ENCODE measurements at places on chromosomes 4 and X.
A peak's percentile ranks its signal among the peaks of the same experiment; 100 is the strongest.

GRCh38 chrX:139560221-139560620 is 29.7 kb downstream of the F9 start:
- no peak for DNase-seq

- DNase-seq: no peak
Measured at GRCh38 chrX:44971674-44972073, 98.7 kb downstream of the KDM6A start.

DNA sequence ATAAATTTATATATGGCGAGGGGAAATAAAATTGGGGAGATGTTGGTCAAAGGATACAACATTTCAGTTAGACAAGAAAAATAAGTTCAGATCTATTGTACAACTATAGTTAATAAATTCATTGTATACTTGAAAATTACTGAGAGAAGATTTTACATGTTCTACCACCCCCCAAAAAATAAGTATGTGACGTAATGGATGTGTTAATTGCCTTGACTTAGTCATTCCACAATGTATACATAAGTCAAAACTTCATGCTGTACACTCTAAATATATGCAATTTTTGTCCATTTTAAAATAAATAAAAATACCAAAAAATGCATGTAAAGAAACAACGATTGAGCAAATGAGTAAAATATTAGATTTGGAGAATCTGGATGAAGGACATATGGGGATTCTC is 1.8 kb downstream of the USP11 start:
- no peak for DNase-seq

DNA sequence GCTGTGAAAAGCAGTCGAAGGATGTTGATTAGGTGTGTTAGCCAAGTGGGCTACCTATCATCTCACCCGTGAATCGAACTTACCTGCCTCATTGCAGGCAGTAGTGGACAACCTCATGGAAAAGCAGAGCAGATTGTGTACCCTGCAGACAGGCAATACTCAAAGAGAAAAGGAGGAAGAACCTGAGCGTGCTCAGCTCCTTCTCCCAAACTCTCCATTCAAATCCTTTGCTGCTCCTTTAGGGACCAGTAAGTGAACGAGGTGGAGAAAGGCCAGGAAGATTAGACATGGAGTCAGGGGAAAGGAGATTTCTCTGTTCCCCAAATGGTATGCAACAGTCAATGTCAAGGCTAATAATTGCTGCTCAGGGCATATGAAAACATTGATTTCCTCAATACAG is 45.2 kb upstream of the ELF2 start:
- no peak for DNase-seq

DNA sequence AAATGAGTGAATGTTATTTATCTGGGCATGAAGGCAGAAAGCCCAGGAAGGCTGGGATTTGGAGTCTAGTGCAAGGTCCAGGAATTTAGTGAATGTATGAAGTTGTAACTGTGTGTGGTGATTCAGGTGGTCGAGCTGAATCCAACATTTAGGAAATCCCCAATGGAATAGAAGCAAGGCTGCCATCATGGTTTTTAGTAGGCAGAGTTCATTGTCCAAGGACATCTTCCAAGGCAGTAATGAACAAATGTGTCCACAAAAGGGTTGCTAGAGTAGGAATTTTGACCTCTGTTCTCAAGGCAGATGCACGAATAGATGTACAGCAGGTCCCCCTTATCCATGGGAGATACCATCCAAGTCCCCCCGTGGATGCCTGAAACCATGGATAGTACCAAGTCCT is 42.9 kb upstream of the ACSL1 start:
- no peak for DNase-seq

GRCh38 chr4:20760053-20760452 is 59.8 kb downstream of the PACRGL start:
- no peak for DNase-seq

- no peak for DNase-seq
Measured at GRCh38 chr4:7360806-7361205, 73.9 kb downstream of the PSAPL1 start.

GRCh38 chrX:49273181-49273727 is 3.7 kb downstream of the PPP1R3F start:
- peak; percentile 7 for DNase-seq

DNA sequence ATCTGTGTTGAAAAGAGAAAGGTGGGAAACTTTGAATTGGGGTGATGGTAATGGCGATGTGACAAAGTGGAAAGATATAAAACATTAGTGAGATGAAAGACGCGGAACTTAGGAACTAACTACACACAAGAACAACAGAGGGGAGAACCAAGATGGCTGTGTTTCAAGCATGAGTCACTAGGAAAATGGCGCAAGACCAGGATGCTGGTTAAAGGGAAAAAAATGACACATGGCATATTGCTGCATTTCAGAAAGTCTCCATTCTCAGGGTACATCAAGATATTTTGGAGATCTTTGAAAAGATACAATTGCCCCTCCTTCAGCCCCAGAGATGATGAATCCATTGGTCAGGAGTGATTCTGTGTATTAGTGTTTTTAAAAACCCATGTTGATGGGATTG is 164.4 kb downstream of the FBXO8 start:
- DNase-seq: no peak

- DNase-seq: no peak
Measured at GRCh38 chr4:150280081-150280895, 202.0 kb downstream of the DCLK2 start.

DNA sequence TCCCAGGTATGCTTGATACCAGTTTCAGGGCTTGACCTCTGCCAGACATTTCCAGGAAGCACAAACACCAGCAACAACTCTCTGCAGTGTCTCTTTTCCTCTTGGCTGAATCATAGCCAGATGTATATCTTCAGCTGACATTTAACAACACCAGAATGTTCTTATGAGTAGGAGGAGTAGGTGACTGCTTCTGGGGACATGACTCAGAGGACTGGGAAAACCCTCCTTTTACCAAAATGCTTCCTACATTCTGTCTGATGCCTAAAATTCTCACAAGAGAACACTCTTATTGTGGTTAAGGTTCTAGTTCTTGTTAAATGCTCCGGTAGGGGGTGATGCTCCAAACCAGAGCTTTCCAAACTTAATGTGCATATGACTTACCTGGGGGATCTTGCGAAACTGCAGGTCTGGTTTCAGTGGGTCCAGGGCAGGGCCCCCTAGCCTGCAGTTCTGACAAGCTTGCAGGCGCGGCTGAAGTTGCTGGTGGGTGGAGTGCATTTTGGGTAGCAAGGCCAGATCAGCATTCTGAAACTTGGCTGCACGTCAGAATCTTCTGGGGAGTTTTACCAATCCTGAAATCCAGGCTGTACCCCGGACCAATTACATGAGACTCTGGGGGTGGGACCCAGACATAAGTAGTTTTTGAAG is 329.3 kb upstream of the RPS6KA3 start:
- no peak for DNase-seq

- no peak for DNase-seq
Measured at GRCh38 chr4:127403471-127404084, 229.2 kb upstream of the INTU start.

DNA sequence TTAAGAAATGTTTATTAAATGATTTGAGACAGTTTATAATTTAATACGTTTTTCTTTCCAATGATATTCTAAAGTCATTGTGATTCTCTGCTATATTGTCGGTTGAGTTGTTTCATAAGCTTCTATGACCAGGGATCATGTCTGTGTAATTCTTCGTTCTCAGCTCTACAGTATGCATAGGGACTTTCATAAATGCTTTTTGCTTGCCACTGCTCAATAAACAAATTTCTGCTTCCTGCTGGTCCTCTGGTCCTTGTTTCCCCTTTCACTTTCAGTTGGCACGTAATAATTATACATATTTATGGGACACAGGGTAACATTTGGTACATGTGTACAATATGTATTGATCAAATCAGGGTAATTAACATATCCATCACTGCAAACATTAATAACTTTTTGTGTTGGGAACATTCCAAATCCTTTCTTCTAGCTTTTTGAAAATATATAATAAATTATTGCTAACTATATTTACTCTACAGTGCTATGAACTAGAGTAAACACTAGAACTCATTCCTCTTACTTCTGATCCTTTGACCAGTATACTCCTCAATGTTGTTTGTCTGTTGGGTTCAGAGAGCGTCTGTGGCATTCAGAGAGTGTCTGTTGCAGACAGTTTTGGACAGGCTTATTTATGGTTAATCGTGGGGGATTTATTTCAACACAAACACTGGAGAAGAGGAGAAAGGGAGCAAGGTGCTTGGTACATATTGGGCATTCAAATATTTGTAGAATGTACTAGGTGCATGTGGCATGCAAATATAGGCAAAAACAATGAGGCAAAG is 68.3 kb upstream of the SPANXB1 start:
- DNase-seq: no peak

GRCh38 chr4:165971933-165972332 is 98.9 kb downstream of the TLL1 start:
- DNase-seq: no peak

DNA sequence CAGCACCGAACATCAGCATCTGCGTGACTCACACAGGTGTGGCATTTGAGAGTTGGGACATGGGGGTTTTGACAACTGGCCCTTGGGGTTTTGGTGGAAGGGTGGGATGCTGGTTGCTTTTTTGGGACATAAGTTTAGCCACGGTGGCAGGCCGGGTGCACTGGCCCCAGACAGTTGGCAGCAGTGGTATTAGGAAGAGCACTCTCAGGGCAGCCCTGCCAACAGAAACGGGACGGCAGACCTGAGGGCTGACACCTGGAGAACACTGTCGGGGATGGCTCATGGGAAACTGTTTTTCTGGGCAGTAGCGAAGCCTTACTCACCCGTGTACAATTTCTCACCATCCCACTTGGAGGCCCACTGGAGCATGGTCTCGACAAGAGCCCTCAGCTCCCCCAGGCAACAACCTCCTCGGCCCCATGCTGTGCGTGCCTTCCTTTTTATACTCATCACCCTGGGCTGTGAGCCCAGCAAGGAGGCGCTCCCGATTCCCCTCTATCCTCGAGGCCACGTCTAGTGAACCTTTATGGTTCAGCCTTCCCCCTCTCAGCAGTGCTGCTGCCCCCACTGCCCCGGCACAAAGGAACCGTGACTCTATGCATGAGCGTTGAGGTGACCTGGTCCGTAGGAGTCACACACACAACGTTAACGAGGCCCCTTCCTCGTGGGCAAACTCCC is 30.6 kb downstream of the WDR1 start:
- DNase-seq: no peak

GRCh38 chr4:161222889-161223288 is 940.9 kb downstream of the FSTL5 start:
- no peak for DNase-seq

- DNase-seq: no peak
Measured at GRCh38 chr4:89099034-89099433, 12.3 kb upstream of the TIGD2 start.

- no peak for DNase-seq
Measured at GRCh38 chrX:37753384-37753783, 26.5 kb upstream of the CYBB start.

DNA sequence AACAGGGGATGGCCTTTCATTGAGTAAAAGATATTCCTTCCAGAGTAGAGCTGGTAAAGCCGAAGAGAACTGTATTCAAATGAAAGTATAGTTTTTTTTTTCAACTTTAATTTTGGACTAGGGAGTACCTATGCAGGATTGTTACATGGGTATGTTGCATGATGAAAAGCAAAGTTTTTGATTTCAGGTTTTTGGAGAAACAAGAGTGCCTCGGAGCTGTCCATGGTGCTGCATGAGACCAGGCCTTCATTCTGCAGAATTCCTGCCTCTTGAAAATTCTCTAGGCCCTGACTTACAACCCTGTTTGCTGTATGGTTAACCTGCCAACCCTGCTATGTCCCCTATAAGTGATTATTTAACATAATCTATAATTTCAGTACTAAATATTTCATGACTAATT is 1065.7 kb upstream of the FTHL17 start:
- no peak for DNase-seq

- no peak for DNase-seq
Measured at GRCh38 chr4:38050560-38051350, 90.6 kb downstream of the PTTG2 start.
